ENCODE measurements at places on chromosomes 13 and 19. TPM values are rescaled to one million over a fixed set of nuclear protein-coding genes. Genes with fewer than 3 reads are reported as not detected.

GRCh38 chr13:73106513-73107178 lies 47.8 kb downstream of the KLF5 start:
- H3K4me1 ChIP-seq: peaks cover 41% of the 10 kb centered on the region
- H3K27me3 ChIP-seq: no peaks in the 10 kb centered on the region
- no peak for DNase-seq
- no peaks in the 10 kb centered on the region for H3K36me3 ChIP-seq
- H3K4me3 ChIP-seq: no peak overlapping the region

DNA sequence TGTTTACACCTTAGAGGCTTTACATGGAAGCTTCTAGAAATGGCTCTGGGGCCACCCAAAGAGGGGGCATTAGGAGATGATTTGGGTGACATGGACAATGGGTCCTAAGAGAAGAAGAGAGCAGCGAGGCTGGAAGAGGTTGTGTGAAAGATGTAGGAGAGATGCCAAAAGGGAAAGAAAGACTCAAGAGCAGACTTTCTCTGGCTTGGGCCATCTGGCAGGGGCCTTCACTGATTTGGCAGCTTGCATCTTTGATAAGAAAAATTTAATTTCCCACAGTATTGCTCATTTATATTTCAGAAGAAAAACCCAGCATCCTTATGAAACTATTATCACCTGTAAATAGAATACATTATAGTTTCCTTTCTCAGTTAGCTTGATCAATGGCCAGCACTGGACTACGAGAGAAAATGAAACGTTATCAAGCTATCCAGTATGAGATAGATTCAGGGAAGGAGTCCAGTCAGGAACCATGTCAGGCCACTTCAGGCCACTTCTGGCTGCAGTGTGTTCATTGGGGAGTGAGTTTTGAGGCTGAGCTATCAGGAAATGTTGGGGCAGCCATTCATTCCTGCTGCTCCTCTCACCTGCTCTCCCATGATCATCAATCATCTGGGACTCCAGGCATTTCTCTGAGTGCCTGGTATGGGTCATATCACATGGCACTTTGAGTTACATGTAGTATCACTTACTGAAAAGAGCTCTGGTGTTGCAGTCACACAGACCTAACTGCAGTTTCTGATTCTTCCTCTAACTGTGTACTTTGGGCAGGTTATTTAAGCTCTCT lies 10.3 kb downstream of the SCEL start:
- peaks cover 4% of the 10 kb centered on the region for H3K36me3 ChIP-seq
- no peak for DNase-seq
- H3K4me3 ChIP-seq: no peak overlapping the region
- H3K27me3 ChIP-seq: no peaks in the 10 kb centered on the region

GRCh38 chr19:29075149-29075548 lies 137.8 kb downstream of the UQCRFS1 start:
- H3K27me3 ChIP-seq: peaks cover 68% of the 10 kb centered on the region
- no peak overlapping the region for H3K4me3 ChIP-seq
- H3K4me1 ChIP-seq: no peaks in the 10 kb centered on the region
- no peaks in the 10 kb centered on the region for H3K36me3 ChIP-seq

DNA sequence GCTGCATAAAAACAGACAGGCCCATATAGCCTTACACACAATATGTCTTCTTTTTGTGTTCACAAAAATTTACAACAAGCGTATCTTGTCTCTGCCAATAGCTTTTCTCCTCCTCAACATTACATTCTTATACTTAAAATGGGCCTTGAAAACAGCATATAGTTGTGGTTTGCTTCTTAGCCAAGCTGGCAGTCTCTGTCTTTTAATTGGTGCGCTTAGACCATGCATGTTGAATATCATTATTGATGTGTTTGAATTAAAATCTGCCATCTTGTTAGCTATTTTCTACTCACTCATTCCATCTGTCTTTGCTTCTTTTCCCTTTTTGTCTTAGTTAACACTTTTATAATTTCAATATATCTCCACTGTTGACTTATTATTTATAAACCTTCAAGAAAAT lies 76.4 kb downstream of the ING1 start:
- H3K4me1 ChIP-seq: no peaks in the 10 kb centered on the region
- H3K4me3 ChIP-seq: no peak overlapping the region
- H3K27me3 ChIP-seq: peaks cover 46% of the 10 kb centered on the region
- H3K27ac ChIP-seq: no peak overlapping the region
- DNase-seq: no peak

GRCh38 chr19:35114353-35115176 lies 1.1 kb upstream of the FXYD3 start:
- H3K36me3 ChIP-seq: no peaks in the 10 kb centered on the region
- peak overlapping the region; percentile 71 for H3K27ac ChIP-seq
- H3K4me1 ChIP-seq: peaks cover 51% of the 10 kb centered on the region
- peak; percentile 81 for DNase-seq

- DNase-seq: no peak
- no peak overlapping the region for H3K27ac ChIP-seq
- peaks cover 51% of the 10 kb centered on the region for H3K4me1 ChIP-seq
Observed at GRCh38 chr13:110116072-110116487, 190.9 kb downstream of the COL4A1 start.

- peak within 1 kb of the TSS; percentile 83 for H3K4me3 ChIP-seq
- no peaks in the 10 kb centered on the region for H3K27me3 ChIP-seq
- H3K4me1 ChIP-seq: peaks cover 13% of the 10 kb centered on the region
- peaks cover 7% of the 10 kb centered on the region for H3K36me3 ChIP-seq
Observed at GRCh38 chr19:57410877-57411671, at the start of gene ZNF17. Gene ZNF17, plus strand, starts transcription at chr19:57411161. Its CDS starts 2,455 bp downstream, at chr19:57413616.

DNA sequence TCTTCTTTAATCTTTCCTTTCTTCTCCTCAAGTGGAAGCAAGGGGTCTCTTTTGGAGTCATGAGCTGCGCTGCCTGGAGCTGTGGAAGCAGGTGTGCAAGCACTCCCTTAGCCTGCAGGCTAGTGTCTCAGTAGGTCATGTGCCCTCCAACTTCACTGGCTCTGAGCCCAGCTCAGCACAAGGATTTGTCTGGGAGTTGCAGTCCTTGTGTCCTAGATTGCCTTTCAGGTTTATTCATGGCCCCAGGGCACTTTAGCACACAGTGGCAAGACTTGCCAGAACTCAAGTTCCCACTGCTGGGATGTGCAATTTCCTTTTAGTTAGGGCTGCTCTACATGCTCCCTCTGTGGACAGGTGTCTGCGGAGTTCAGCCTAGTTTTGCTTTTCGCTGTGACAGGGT lies 211.7 kb downstream of the LIG4 start:
- no peak overlapping the region for H3K4me3 ChIP-seq
- H3K36me3 ChIP-seq: no peaks in the 10 kb centered on the region
- H3K4me1 ChIP-seq: peaks cover 8% of the 10 kb centered on the region
- no peaks in the 10 kb centered on the region for H3K27me3 ChIP-seq
- peak; percentile 76 for DNase-seq

GRCh38 chr13:110363010-110363409 lies 55.9 kb downstream of the COL4A2 start:
- no peaks in the 10 kb centered on the region for H3K27me3 ChIP-seq
- 0 out of 2 replicates have a peak, but pooled peaks cover 12% of the 10 kb centered on the region for H3K4me1 ChIP-seq
- H3K27ac ChIP-seq: no peak overlapping the region

- H3K4me3 ChIP-seq: no peak overlapping the region
- peaks cover 5% of the 10 kb centered on the region for H3K4me1 ChIP-seq
- no peak overlapping the region for H3K27ac ChIP-seq
- H3K27me3 ChIP-seq: no peaks in the 10 kb centered on the region
Observed at GRCh38 chr13:94556041-94556440, 39.9 kb downstream of the TGDS start.

WDR62 gene
- total RNA-seq: 17.0 TPM

SAMD4B gene
- 152 TPM for total RNA-seq

RNF113B gene
- not detected for total RNA-seq

RNF225 gene
- 0.61 TPM for total RNA-seq
